ENCODE measurements at places on chromosomes 16 and 17.

DNA sequence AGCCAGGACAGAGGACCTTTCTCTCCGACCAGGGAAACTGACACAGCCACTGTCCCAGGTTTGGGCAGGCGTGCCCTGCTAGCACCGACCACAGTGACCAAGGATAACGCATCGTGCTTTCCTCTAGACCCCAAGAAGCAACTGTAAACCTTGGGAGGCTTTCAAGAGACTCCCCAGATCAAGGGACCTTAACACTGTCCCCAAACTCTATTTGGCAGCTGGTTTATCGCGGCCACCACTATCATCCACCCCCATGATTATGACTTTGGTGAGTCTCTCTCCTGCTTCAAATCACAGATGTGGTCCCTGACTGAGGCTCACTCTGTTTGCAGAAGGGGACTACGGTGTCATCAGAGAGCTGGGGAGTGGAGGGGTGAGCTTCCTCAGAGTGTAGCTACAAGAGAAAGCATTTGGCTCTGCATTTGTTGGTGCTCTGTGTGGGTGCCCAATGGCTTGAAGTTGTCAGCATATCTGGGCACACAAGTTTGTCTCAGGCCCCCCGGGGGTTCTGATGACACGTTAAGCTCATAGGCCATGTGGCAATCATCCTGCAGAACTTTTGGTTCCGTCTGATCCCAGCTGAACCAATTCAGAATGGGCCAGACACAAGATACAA, 408.0 kb downstream of the SLC39A11 start:
- no peak for DNase-seq

- DNase-seq: no peak
Measured at GRCh38 chr17:74803971-74804370, 27.8 kb upstream of the NAT9 start.

DNA sequence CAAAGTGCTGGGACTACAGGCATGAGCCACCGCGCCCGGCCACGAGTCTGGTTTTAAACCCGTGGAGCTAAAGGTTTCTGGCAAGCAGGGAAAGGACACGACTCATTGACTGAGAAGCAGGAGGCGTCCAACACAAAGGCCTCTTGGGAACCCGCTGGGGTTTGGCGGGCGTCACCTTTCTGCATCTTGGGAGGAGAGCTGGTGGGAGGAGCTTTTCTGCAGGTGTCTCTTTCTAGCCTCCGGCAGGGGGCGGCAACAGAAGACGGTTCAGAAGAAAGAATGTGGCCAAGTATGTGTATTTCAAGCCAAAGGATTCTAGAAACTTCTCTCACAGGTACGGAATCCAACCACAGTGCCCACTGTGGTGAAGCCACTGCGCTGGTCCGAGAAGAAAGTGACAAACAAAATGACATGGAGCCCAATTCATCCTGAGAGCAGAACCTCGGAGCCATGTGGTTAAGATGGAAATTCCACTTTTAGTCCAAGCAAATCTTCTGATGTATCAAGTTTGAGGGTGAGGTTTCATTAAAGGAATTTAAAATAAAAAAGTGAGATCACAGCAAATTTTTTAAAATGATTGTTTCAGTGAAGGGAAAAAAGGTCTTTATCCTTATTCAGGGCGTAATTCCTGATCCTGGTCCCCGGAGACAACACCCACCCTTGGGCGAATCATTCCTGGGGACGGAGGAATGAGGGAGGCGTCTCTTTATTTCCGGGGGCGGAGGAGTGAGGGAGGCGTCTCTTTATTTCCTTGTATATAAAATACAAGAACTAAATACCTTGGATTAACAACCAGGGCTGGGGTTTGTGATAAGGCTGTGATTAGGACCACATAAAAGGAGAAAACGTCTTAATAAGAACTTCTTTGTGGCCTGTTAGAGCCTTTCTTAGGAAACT, 97.6 kb downstream of the MRM3 start:
- DNase-seq: no peak

DNA sequence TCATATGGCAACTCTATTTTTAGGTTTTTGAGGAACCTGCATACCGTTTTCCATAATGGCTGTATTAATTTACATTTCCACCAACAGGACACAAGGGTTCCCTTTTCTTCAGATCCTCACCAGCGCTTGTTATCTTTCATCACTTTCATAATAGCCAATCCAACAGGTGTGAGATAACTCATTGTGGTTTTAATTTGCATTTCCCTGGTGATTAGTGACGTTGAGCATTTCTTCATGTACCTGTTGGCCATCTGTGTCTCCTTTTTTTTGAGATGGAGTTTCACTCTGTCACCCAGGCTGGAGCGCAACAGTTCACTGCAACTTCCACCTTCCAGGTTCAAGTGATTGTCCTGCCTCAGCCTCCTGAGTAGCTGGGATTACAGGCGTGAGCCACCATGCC, 36.2 kb upstream of the ABCC3 start:
- DNase-seq: no peak

DNA sequence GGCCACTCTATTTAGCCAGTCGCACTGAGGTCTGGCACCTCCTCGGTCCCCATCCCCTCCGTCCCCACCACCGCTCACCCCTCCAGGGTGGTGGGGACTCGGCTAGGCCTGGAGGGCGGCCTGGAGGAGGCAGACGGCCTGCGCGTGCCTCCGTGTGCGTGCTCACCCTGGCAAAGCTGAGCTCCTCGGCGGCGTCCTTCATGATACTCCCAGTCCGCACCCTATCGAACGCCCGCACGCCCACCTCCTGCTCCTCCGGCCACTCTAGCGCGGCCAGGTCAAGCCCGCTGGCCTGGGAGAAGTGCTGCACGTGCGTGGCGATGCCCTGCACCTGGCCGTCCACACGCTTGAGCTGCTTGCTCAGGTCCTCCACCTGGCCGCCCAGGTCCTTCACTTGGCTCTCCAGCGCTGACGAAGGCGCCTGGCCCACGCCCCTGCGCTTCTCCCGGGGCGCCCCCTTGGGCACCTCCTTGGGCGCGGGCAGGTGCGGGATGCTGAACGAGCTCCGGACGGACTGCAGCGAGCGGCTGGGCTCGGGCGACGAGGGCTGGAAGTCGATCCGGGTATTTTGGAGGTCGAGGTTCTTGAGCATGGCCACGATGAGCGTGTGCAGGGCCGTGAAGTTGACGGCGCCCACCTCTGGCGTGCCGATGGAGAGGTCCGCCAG, 644 bp downstream of the QRICH2 start:
- DNase-seq: no peak
